ENCODE measurements at places on chromosomes 5 and 9.

GRCh38 chr5:1437226-1437829 lies 7.9 kb downstream of the SLC6A3 start:
- no peak for DNase-seq

GRCh38 chr5:137847687-137848086 lies 20.0 kb upstream of the MYOT start:
- DNase-seq = no peak

GRCh38 chr5:55982957-55983381 lies 11.8 kb downstream of the IL6ST start:
- DNase-seq = no peak

- DNase-seq = no peak
These were observed 44.6 kb upstream of the SHOC1 start for GRCh38 chr9:111839387-111839786.

DNA sequence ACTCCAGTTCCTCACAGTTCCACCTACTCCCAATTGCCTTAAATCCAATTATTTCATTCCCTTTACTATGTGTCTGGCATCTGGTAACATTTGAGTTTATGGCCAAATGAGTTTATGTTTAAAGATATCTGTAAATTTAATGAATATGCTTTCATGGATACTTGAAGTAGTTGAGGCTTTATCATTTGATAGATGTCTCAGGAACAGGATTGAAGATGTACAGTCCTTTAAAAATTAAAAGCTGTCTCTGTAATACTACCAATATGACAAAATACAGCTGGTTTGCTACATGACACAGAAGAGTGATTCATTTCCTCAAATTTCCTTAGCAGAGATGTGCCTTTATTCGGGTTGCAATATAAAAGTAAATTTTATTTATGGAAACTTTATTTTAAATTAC lies 2326.0 kb upstream of the ACO1 start:
- no peak for DNase-seq

GRCh38 chr5:1706021-1706420 lies 93.6 kb downstream of the MRPL36 start:
- DNase-seq = no peak

GRCh38 chr5:1315709-1316587 lies 21.1 kb upstream of the TERT start:
- no peak for DNase-seq

GRCh38 chr5:43514471-43514815 lies 505 bp downstream of the C5orf34 start:
- DNase-seq = no peak

DNA sequence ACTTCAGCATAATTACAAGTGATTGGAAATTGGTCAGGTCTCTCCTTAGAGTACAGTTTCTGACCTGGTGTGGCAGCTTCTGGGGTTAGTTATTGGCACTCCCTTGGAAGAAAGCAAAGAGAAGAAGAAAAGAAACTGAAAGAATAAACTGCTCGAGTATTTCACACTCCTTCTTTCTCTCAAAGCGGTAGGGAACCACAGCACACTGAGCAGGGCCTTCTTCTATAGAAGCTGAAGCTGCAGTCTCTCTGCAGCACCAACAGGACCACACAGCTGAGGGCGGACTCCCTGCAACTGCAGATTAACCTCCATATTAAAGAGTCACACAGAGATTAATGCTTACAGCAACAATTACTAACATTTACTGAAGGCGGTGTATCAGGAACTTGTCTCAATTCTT lies 152.0 kb downstream of the TRPM6 start:
- DNase-seq = no peak

GRCh38 chr5:133232011-133232410 lies 180.2 kb downstream of the HSPA4 start:
- no peak for DNase-seq

DNA sequence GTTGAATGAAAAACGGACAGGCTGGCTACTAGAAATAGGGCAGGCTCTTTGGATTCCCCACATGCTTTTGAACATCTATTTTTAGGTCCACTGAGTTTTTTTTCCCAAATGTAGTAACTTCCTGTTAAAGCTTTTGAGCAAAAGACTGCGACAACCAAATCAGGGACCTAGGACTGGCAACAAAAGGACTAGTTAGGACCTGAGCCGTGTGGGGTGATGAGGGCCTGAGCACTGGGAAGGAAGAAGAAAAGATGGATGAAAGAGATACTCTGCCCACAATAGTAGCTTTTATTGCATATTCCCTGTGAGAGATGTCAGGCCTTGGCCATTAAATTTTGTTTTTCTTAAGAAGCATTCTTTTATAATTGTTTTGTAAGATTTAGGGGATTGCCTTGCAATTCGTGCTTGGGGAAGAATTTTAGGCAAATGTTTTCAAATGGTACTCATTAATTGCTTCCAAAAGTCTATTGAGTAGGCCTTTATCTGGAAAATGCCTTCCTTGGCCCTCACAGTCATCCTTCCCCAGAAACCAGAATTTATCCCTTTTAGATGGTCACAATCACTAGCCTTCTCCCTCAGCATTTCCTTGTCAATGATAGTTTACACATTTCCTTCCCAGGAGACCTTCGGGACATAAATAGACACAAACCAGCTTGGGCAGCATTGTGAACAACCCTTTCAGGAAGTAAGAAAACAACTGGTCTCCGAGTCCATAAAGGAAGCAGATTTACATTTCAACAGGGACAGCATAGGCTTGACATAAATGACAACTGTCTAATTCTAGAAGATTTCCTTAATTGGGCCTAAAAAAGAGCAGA lies 166.5 kb downstream of the RMI1 start:
- no peak for DNase-seq

GRCh38 chr9:34490760-34491159 lies 32.0 kb downstream of the ENHO start:
- DNase-seq = no peak

DNA sequence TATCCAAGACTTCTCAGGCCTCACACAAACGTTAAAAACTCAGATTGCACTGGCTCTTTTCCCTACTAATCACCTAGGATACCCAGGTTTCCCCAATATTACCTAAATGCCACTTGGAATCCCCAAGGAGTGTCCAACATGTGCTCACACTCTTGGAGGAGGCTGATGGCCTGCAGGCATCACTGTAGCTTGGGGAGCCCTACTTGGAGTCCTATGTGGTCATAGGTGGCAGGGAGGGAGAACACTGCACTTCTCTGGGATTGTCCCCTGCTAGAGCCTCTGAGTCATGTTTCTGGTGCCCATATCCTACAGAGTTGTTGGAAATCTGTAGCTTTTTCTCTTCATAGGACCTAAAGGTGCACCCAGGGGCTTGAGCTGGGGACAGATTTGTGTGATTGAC lies 433.7 kb downstream of the ARHGEF28 start:
- no peak for DNase-seq

DNA sequence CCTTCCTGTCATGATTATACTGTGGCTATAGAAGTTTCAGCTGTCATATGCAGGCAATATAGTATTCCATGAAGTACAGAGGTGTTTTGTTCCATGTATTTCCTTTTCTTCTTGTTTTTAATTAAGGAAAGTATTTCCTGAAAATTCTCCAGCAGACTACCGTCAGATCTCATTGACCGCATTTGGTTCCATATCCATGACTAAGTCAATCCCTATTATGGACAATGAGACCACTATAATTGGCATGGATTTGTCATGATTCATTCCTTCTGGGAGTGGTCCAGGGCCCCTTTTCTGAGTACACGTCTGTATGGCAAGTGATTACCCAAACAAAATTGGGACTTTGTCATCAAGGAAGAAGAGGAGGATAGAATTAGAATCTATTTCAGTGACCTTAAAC lies 283.2 kb upstream of the CLINT1 start:
- no peak for DNase-seq

GRCh38 chr5:86983208-86983607 lies 284.5 kb upstream of the RASA1 start:
- no peak for DNase-seq

GRCh38 chr5:135996611-135997010 lies 32.2 kb upstream of the TGFBI start:
- no peak for DNase-seq

- no peak for DNase-seq
These were observed 9.1 kb upstream of the TBC1D2 start for GRCh38 chr9:98264516-98264915.

DNA sequence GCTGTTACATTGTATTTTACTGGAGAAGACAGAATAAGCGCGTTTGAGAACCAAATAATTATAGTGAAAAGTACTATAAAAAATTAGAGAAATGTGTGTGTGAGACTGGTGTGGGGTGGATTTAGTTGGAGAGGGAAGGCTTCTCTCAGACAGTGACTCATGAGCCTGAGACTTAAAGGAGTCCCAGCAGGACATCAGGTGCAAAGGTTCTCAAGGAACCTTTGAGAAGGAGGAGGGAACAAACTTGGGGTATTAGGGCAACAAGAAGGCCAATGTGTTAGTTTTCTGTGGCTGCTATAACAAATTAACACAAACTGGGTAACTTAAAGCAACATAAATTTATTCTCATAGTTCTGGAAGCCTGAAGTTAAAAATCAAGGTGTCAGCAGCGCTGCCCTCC lies 4.9 kb downstream of the DDX4 start:
- DNase-seq = no peak

DNA sequence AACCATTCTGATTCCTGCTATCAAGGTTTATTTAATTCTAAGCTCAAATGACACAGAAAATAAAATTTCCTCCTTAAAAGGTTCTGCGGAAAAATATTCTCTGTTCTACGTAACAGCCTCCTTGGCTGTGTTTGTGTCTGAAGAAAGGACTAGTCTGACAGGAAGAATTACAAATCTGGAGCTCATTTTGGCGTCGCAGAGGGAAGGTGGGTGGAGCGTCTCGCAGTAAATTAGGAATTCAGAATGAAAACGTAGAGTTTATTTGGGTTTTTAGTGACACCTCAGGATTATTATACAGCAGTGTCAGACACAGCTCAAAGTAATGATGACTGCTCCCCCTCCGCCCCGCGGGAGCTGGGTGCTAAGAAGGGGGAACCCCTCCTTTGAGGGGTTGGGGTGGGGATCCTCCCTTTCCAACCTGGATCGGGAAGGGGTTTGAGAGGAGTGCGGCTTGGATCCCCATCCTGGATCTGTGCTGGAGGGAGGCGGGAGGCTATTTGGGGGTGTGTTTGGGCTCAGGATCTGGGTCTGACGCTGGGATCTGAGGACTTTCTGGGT lies 933 bp upstream of the TGFBR1 start:
- no peak for DNase-seq

GRCh38 chr5:91027405-91028139 lies 355.5 kb downstream of the ARRDC3 start:
- DNase-seq = peak; percentile 52

- DNase-seq = peak; percentile 96
These were observed 80.4 kb downstream of the LHFPL2 start for GRCh38 chr5:78568212-78568611.

GRCh38 chr5:38795986-38796741 lies 49.6 kb upstream of the OSMR start:
- DNase-seq = no peak

GRCh38 chr9:94639061-94639998 lies at the start of gene FBP1:
Gene FBP1 (minus strand): TSS chr9:94639518. CDS start chr9:94639310, 208 bp downstream.
- DNase-seq = no peak

DNA sequence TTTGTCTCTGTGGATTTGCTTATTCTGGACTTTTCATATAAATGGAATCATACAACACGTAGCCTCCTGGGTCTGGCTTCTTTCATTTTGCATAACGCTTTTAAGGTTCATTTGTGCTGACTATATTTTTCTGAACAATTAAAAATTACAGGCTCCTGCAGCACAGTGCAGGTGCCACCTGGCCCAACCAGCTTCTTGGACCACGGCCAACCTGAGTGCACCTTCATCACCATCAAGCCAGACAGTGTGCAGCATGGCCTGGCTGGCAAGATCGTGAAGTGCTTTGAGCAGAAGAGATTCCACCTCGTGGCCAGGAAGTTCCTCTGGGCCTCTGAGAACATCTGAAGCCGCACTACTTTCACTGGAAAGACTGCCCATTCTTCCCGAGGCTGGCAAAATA lies 53.5 kb upstream of the COL15A1 start:
- no peak for DNase-seq

DNA sequence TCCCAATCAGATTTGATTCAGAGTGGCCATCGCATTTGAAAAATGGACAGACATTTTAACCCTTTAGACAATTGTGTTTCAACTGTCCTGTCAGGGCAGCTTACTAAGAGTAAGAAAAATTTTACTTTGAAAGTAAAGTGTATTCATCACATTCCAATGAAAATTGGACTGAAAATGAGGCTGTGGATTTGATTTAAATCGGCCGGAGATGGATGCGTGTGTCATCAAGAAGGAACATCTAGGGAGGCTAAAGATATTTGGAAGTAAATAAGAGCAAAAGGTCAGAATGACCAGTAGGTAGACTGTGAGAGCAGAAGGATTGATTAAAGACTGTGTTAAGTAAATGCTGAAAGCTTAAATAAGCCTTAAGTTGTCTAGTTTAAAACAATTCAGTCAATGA lies 1.5 kb downstream of the ZCCHC7 start:
- no peak for DNase-seq

DNA sequence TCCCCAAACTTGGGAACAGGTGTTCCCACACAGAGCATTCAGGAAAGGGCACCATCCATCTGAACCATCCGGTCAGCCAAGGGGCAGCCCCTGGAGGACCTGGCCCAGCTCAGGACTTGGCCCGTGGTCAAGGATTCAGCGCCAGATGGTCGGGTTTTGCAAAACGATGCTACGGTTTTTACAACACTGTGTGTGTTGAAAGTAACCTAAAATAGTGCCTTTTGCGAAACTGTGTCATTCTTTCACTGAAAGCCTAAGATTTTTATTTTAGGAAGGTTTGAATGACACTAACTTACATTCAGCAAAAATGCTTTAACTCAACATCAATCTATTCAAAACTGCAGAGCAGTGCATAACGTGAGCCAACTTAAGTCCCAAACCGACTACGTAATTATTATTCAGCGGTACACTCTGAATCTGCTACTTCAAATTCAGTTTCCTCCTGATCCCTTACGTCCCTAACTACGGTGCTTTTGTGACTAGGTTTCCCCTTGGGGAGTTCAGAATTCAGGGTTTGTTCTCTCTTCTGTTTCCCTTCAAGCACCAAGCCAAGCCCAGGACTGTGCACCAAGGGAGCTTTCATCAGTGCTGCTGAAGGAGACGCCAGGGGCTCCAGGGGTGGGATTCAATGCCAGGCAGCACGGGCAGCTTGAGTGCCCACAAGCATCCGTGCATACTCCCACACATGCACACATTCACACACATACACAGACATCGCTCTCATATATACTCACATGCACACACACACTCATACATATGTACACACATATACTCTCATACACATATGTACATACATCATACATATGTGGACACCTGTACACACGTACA lies 25.8 kb downstream of the LPCAT1 start:
- no peak for DNase-seq

- no peak for DNase-seq
These were observed at the start of gene IFNA2 for GRCh38 chr9:21385131-21385670. Gene IFNA2 (minus strand): TSS chr9:21385398. CDS start chr9:21385329, 69 bp downstream.

GRCh38 chr9:108356806-108357205 lies 499.0 kb downstream of the ACTL7B start:
- DNase-seq = no peak

DNA sequence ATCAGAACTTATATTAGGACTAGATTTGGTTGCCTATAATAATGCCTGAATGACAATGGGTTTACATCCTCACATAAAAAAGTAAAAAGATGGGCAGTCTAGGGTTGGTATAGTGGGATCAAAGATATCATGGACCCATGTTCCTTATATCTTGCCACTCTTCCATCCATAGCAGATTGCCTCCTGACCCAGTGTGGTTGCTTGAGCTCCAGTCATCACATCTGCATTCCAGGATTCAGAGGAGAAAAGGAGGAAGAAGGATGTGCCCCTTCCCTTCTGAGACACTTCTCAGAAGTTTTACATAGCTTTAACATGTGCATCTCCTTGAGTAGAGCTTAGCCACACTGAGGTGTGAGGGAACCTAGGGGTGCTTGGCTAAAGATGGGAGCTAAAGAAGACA lies 22.9 kb downstream of the RALGPS1 start:
- DNase-seq = no peak

GRCh38 chr9:123716339-123716945 lies 213.5 kb downstream of the DENND1A start:
- DNase-seq = no peak
